B cell (primary cell): ENCODE measurements at places on chromosomes 1 and 21.
A peak's percentile ranks its signal among the peaks of the same experiment; 100 is the strongest.

DNA sequence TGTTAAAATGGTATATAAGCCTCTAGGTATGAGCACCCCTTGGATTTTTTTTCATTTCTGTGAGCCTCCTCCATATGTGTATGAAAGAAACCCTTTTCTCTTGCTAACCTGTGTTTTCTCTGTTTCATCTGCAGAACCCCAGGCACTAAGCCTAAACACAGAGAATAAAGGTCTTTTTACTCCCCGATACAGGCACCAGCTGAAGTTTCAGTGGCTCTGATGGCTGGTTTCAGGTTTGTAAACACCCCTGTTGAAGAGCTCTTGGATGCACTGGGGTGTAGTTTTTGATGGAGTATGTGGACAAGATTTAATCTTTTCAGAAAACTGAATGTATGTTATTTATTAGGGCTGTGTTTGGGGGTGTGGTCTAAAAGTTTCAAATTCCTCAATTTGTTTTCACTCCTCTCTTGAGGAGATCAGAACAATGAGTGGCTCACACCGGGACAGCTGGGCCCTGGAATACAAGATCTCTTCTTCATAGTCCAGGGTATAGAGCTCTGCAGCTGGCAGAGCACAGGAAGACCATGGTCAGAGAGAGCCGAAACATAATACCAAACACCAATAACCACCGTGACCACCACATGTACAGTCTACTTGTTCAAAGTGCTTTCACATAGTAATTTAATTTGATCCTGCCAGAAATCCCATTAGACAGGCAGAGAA is 50.2 kb upstream of the VTCN1 start:
- no peaks in the 10 kb centered on the region for H3K36me3 ChIP-seq
- no peaks in the 10 kb centered on the region for H3K27me3 ChIP-seq
- DNase-seq = no peak
- no peaks in the 10 kb centered on the region for H3K4me1 ChIP-seq

GRCh38 chr1:80250573-80251168 is 1244.1 kb upstream of the ADGRL4 start:
- H3K4me1 ChIP-seq = no peaks in the 10 kb centered on the region
- H3K27me3 ChIP-seq = no peaks in the 10 kb centered on the region
- no peak for DNase-seq
- H3K27ac ChIP-seq = no peak overlapping the region

DNA sequence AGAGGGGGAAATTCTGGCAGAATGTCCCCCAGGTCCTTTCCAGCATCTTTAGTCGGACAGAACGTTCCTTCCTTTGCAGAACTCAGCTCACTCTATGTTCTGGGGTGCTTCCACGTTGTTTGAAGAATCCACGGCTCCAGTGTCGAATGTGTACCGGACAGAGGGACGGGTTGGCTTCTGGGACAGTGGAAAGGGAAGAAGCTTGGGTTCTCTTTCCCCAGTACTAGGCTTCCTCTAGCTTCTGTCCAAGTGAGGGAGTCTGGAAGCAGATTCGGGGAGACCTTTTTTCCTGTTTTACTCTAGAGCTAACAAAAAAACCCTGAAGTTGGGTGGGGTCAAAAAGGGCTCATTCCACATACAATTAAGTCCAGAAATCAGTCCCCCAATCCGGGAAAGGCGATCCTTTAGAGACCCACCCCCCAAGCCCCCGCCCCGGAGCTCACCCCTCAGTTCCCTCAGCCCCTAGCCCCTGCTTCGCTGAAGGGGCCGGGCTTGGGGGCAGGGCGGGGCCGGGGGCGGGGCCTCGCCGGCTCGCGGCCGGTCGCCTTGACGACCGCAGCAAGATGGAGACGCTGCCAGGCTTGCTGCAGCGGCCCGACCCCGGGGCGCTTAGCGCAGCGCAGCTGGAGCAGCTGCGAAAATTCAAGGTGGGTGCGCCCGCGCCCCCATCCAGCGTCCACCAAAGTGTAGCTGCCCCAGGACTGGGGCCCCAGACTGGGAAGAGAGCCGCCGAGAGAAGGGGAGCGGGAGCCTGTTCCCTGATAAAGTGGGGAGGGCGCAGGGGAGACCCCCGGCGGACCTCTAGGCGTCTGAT is at the start of gene RIIAD1:
TSS of gene RIIAD1 (plus strand) at position 549 of the 814 bp plus-strand sequence. CDS start at position 564, 15 bp downstream.
- H3K4me3 ChIP-seq = peak within 1 kb of the TSS; percentile 68
- peak within 1 kb of the TSS; percentile 38 for H3K27ac ChIP-seq

- H3K27me3 ChIP-seq = no peaks in the 10 kb centered on the region
- no peak overlapping the region for H3K4me3 ChIP-seq
Measured at GRCh38 chr1:213135572-213135971, 84.5 kb downstream of the RPS6KC1 start.

- no peak overlapping the region for H3K4me3 ChIP-seq
- H3K27ac ChIP-seq = no peak overlapping the region
- H3K36me3 ChIP-seq = peaks cover 20% of the 10 kb centered on the region
Measured at GRCh38 chr1:45014321-45015028, 2.4 kb downstream of the UROD start.

- no peaks in the 10 kb centered on the region for H3K4me1 ChIP-seq
- DNase-seq = no peak
- no peaks in the 10 kb centered on the region for H3K36me3 ChIP-seq
- H3K4me3 ChIP-seq = no peak overlapping the region
- H3K27me3 ChIP-seq = peaks cover 7% of the 10 kb centered on the region
- no peak overlapping the region for H3K27ac ChIP-seq
Measured at GRCh38 chr1:18058206-18058921, 49.2 kb upstream of the IGSF21 start.

GRCh38 chr1:21869620-21870121 is 57.6 kb downstream of the LDLRAD2 start:
- no peak for DNase-seq
- no peaks in the 10 kb centered on the region for H3K36me3 ChIP-seq
- peaks cover 16% of the 10 kb centered on the region for H3K4me1 ChIP-seq
- no peak overlapping the region for H3K27ac ChIP-seq
- no peak overlapping the region for H3K4me3 ChIP-seq

DNA sequence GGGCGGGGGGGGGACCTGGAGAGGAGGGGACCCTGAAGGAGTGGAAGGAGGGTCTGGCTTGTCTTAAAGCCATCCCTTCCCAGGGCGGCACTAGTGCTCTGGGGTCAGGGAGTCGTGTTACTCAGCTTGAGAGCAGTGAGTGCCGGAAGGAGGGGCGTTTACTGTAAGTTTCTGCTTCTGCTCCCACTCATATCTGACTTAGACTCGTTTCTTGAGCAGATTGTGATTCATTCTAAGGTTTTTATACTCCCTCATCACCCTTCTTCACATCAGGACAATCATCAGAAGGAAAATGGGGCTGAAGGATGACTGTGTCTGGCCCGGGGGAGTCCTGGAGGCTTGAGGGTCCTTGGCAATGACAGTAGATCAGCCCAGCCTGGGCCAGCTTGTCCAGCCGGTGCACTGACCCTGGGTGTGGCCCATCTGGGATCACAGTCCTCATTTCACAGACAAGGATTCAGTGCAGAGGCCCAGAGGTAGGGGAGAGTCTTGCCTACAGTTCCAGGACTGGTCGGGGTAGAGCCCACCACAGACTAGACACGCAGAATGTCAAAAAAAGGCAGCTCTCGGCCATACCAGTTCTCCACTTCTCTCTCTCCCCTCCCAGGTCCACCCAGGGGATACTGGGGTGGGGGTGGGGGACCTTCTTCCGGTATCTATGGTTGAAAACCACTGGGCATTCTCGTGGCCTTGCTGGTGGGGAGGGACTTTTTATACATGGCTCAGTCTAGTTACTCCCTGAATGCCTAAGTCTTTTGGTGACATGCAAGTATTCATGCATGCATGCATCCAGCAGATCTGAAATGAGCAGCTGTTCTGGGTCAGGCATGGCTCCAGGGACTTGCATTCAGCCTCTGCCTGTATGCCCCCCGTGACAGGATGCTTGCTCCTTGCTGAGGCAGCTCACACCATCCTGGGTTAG is 5.1 kb downstream of the TNFRSF8 start:
- DNase-seq = no peak
- H3K36me3 ChIP-seq = no peaks in the 10 kb centered on the region
- no peaks in the 10 kb centered on the region for H3K27me3 ChIP-seq
- H3K27ac ChIP-seq = no peak overlapping the region
- peaks cover 24% of the 10 kb centered on the region for H3K4me1 ChIP-seq
- no peak overlapping the region for H3K4me3 ChIP-seq
